ENCODE measurements at places on chromosomes 3 and 15.

GRCh38 chr3:30641416-30642251, 35.2 kb downstream of the TGFBR2 start:
- no peak for DNase-seq

DNA sequence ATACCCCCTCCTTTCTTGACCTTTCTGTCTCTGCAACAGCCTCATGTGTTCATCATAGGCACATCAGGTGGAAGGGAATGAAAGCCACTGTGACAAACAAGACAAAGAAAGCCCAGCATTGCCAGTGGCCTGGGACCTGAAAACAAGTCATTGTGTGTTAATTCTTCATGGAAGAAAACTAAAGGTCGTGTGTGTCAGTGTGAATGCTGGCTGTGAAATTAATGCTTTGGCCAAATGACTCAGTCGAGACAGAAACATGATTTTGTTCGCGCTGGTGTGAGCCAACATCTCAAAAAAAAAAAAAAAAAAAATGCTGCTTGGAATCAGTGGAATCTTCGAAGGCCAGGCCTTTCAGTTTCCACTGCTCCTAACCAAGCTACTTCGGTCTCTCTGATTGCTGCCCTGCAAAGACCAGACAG, 386.5 kb upstream of the PROK2 start:
- no peak for DNase-seq

DNA sequence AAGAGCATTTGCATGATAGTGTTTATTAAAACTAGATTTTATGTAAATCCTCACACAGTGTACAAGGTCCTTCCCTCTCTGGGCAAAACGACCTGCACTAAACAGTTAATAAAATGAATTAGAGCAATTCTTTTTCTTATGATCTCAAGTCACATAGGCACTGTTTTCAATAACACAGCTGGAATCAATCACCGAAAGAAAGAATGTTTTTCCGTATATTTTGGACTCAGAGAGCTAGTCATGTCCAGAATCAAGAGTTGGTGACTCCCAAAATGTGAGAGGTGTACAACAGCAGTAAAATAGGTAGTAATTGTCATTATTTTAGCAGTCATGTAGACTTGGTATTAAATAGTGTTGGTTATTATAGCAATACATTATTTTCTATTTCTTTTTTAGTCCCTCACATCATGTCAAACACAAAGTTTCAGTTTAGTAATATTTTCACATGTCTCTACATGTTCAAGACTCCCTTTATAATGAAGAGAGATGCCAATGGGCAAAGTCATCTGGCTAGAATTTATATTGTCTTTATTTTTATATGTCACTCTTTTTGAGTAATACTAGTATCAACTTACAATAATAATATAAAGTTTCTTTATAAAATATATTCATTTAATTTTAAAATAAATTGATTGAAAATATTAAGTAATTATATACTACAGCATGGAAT, 448.6 kb upstream of the CDIN1 start:
- DNase-seq = no peak

DNA sequence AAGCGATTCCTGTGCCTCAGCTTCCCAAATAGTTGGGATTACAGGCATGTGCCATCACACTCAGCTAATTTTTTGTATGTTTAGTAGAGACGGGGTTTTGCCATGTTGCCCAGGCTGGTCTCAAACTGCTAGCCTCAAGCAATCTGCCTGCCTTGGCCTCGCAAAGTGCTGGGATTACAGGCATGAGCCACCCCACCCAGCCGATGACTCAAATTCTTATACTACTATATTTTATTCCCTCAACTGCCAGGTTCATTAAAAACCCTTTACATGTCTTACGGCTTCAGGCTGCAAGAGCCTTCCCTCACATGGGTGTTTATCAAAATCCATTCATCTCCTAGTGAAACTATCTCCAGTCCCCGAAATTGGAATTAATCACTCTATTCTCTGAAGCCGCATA, 63.4 kb downstream of the CBLB start:
- DNase-seq = no peak

DNA sequence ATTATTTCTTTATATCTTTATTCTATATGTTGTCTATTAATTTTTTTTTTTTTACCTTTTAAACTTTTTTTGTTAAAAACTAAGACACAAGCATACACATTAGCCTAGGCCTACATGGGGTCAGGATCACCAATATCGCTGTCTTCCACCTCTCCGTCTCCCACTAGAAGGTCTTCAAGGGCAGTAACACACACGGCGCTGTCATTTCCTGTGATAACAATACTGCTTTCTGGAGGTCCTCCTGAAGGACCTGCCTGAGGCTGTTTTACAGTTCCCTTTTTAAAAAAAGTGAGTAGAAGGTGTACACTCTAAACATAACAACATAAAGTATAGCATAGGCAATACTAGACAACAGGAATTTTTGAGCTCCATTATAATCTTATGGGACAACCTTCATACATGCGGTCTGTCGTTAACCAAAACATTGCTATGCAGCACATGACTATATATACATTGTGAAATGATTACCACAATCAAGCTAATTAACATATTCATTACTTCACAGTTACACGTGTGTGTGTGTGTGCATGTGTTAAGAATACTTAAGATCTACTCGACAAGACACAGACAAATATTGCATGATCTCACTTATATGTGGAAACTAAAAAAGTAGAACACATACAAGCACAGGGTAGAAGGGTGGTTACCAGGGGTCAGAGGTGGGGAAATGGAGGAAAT, 20.8 kb downstream of the RAB6B start:
- no peak for DNase-seq

DNA sequence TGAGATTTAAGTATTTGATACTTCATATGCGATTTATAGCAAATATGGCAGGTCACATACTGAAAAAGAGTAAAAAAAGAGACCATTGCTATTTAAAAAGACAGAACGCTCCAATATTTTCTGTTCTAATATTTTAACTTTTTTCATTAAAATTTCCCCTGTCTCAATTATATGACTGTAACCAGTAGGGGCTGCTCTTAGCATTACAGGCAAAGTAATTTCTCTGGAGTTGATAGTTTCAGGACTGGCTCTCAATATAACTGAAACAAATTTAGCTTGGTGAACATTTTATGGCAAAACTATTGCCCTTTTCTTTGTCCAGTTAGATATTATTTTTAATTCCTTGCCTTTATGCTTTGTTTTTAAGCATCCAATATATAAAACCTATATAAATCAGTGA, 286.3 kb upstream of the ROBO2 start:
- DNase-seq = no peak

GRCh38 chr3:27357665-27358258, 11.4 kb downstream of the NEK10 start:
- DNase-seq = peak; percentile 70

DNA sequence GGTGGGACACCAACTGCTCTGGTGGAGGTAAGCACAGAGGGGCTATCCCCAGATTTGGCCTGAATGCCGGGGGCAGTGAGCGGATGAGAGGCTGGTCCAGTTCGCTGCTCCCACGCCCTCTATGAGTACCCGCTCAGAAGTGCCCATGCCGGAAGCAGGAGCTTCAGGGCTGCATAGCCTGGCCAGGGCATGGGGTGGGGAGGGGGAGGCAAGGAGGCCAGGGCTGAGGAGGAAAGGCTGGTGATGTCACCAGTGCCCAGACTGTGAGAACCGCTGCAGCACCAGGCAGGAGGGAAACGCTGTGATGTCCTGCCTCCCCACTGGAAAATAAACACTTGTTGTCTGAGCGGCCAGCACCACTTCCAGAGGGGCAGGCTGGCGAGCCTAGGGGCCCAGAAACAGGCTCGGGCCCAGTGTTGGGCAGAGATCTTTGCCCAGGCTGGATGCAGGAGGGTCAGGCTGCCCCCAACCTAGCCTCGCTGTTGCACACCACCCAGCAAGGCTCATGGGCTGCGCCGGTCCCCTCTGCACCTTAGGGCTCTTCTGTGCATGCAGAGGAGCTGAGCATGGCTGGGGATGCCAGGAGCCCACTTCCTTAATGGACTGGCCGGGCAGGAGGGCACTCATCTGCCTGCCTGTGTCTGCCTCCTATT, 10.9 kb upstream of the DLL4 start:
- no peak for DNase-seq

DNA sequence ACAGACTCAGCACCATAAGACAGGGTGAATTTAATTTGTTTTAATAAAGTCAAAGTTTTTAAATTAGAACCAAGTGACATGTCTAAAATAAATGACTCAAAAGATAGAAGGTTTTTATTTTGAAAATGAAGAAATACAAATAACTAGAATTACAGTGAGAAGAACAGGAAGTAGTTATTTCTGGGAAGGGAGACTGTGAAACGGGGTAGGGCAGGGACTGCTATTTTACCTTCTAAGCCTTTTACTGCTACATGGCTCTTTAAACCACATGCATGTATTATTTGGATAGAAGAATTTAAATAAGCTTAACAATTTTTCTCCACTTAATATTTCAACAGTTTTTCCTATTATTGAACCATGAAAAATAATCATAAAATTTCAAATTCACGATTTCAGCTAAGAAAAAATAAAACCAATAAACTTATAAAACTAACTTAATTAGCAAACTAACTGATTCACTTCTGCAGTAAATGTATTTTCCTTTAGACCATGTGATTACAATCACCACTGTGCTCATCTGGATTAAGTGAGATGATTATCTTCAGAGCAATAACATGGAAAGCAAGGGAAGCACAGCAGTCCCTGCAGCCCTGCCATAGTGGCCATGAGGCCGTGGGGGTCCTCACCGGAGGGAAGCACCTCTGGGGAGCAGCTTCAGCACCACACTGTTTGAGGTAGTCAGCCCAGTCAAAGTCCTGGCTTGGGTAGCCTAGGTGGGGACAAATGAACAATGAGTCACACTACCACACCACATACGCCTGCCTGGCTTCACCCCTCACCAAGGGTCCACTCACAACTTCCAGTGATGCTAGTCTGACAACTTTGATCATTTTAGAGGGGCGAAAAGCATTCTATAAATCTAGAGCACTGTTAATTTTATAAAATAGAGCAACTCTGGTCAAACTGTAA, 28.3 kb upstream of the STIMATE start:
- no peak for DNase-seq

GRCh38 chr15:47398132-47398531, 319.2 kb upstream of the SEMA6D start:
- DNase-seq = no peak

DNA sequence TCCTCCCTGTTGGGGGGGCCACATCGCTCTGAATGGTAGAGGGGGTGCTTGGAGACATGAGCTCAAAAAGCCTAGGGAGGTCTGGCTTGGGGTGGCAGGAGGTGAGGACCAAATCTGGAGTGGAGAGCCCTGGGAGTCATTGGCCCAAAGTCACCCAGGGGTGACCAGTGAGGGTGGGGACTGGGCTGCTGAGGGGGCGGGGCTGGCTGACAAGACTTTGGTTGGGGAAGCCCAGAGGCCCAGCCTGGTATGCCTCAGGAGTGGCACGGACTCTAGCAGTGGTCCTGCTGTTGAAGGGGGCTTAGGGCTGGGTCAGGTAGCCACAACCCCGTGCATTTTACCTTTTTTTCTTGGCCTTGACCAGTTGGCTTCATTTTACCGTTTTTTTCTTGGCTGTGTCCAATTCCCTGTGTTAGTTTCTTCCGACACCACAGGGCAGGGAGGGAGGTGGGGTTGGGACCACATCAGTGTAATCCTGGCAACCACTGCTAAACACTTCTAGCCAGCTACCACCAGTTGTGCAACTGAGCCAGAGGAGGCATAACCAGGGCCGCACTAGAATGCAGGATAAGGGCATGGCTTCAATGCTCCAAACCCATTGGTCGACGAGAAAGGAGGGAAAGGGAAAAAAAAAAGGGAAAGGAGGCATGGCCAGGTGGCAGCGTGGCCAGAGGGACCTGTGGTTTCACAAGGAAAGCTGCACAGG, 105.3 kb upstream of the C2CD4B start:
- DNase-seq = no peak

DNA sequence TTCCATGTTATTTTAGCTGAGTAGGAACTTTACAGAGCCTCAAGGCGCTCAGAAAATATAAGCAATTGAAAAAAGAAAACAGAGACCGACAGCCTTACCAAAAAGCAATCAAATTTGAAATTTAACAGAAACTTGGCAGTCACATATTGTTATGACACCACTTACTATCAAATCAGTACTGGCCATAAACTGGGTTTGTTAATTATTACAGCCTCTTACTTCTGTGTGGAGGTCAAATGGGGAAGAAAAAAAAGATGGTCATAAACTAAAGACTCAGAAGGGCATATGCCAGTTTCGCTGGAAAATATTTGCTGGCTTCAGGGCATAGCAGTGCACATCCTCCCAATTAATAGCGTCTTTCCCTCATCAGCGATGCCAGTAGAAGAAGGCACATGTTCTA, 45.5 kb upstream of the SUCLG2 start:
- no peak for DNase-seq

DNA sequence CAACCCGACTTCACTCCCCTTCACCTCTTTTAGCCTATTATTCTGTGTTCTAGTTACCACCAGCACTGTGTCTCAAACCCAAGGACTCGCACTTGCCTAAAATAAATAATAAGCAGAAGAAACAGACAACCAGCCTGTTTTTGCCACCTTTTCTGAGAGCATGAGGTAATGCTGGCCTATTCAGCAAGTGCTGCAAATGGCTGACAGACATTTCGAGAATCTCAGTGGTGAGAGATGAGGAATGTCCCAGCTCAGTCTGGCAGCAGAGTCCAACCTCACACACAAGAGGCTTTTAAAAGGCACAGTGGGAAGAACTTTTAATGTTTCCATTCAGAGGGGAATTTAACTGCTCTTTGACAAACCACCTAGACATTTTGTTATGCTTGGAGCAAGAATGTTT, 143.3 kb upstream of the GMNC start:
- DNase-seq = no peak

DNA sequence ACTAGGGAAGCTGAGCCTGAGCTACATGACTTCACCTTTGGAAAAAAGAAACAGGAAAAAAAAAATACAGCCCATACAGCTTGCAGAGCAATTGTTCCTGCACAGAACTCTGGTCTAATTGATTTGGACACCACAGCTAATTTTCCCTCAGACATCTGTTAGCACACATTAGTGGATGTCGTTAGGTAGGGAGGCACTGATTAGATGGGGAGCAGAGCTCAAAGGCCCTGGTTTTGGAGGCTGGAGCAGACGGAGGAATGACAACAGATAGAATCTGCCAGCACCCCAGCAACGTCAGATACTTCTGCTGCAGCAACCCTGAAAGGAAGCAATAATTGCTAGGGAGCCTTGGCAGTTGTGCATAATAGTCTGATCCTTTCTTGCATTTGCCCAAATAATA, 398.9 kb downstream of the LSAMP start:
- no peak for DNase-seq

DNA sequence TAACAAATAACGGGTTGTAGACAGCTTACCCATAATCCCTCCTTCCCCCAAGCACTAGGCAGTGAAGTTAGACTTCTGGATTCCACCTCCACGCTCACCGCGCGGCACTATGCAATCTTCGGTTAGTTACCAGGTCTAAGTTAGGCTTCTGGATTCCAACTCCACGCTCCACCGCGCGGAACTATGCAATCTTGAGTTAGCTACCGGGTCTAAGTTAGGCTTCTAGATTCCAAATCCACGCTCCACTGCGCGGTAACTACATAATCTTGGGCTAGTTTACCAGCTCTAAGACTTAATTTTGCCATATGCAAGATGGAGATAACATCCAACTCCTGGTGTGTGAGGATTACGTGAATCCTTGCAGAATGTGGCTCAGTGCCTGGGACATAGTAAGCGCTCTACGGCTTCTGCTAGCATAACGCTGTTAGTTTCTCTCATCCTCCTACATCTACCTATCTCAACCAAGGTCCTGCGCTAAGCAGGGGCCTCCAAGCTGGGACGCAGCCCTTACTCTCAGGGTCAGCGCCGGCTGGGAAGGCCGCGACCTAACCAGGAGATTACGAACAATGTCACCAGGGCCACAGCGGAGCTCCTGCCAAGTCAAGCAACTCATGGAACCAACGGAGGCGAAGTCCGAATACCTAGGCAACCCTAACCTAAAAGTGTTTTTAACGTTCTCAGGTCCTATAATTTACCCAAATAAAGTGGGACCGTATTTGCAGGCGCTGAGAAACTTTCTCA, 497 bp upstream of the RPLP1 start:
- peak; percentile 33 for DNase-seq

Data from activated CD4-positive, alpha-beta T cell treated with anti-CD3 and anti-CD28 coated beads, Interleukin-2, amount 10 ng/mL, durations not matched to agents 7 days and 5 days (primary cell).